ENCODE measurements at places on chromosomes 11 and 22. TPM values are rescaled to one million over a fixed set of nuclear protein-coding genes. Genes with fewer than 3 reads are reported as not detected.

GRCh38 chr11:94749369-94749768 is 18.8 kb upstream of the AMOTL1 start:
- no peak overlapping the region for H3K4me3 ChIP-seq
- peaks cover 3% of the 10 kb centered on the region for H3K27me3 ChIP-seq
- no peak for DNase-seq
- H3K36me3 ChIP-seq: no peaks in the 10 kb centered on the region

GRCh38 chr22:38271927-38272372 is 860 bp downstream of the TMEM184B start:
- DNase-seq: no peak
- H3K4me3 ChIP-seq: peak overlapping the region; percentile 92
- H3K4me1 ChIP-seq: peaks cover 37% of the 10 kb centered on the region
- H3K27me3 ChIP-seq: peaks cover 11% of the 10 kb centered on the region
- no peaks in the 10 kb centered on the region for H3K36me3 ChIP-seq

DNA sequence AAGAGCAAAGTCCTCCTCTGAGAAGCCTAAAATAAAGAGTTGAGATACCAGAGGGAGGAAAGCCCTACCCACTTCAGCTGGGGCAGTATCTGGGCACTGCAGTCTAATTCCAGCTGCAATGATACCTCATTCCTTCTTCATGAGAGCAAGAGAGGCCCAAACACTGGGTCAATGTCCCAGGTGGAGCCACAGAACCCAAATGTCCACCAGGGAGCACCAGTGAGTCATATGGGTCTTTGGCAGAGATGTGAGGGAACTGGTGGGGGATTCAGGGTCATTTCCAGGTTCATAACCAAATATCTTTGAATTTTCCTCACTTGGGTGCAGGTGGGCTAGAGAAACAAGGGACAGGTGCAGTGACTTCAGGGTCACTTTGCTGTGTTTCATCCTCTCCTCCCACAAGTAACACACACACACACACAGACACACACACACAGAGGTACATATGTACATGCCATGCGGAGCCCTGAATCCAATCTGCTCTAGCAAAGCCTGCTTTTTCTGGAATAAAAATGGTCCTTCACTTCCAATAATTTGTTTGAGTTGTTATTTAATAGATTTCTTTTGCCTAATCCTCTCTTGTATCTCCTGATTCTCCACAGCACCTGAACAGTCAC is 585.4 kb downstream of the SOX6 start:
- peaks cover 4% of the 10 kb centered on the region for H3K27me3 ChIP-seq
- H3K27ac ChIP-seq: no peak overlapping the region
- no peaks in the 10 kb centered on the region for H3K36me3 ChIP-seq
- no peak overlapping the region for H3K4me3 ChIP-seq

GRCh38 chr11:225734-226453 is 10.2 kb downstream of the SIRT3 start:
- H3K27ac ChIP-seq: peak overlapping the region; percentile 66
- H3K4me3 ChIP-seq: peak overlapping the region; percentile 16
- no peak for DNase-seq
- H3K36me3 ChIP-seq: no peaks in the 10 kb centered on the region
- H3K4me1 ChIP-seq: peaks cover 9% of the 10 kb centered on the region

KRTAP5-1 gene
- total RNA-seq: not detected

- no peaks in the 10 kb centered on the region for H3K36me3 ChIP-seq
- H3K4me1 ChIP-seq: no peaks in the 10 kb centered on the region
Observed at GRCh38 chr11:5625281-5625680, 480 bp downstream of the TRIM34 start.

DNA sequence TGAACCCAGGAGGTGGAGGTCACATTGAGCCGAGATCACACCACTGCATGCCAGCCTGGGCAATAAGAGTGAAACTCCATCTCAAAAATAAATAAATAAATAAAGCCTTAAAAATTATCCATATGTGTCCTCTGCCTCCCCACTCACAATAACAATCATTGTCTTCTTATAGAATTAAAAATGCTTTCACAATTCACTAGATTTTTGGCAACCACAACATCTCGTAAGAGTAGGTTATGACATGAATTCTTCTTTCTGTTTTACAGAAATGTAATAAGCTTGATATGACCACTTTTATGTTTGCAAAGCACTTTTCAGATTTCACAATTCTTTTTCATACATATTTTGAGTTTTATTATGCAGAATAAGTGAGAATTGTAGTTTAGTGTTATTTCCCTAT is 54.5 kb upstream of the HSPA8 start:
- DNase-seq: no peak
- H3K27me3 ChIP-seq: no peaks in the 10 kb centered on the region
- no peak overlapping the region for H3K27ac ChIP-seq
- H3K4me1 ChIP-seq: peaks cover 7% of the 10 kb centered on the region
- H3K4me3 ChIP-seq: no peak overlapping the region
- H3K36me3 ChIP-seq: peaks cover 7% of the 10 kb centered on the region

GRCh38 chr22:26054841-26055605 is 114.2 kb upstream of the SEZ6L start:
- peaks cover 2% of the 10 kb centered on the region for H3K27me3 ChIP-seq
- no peak overlapping the region for H3K4me3 ChIP-seq
- no peaks in the 10 kb centered on the region for H3K36me3 ChIP-seq
- DNase-seq: no peak

- H3K4me1 ChIP-seq: peaks cover 21% of the 10 kb centered on the region
- no peak for DNase-seq
- H3K36me3 ChIP-seq: no peaks in the 10 kb centered on the region
- peaks cover 5% of the 10 kb centered on the region for H3K27me3 ChIP-seq
- peak overlapping the region; percentile 10 for H3K4me3 ChIP-seq
- no peak overlapping the region for H3K27ac ChIP-seq
Observed at GRCh38 chr11:128745311-128746136, 51.7 kb downstream of the FLI1 start.

- no peaks in the 10 kb centered on the region for H3K27me3 ChIP-seq
- no peak within 1 kb of the TSS for H3K27ac ChIP-seq
- H3K4me1 ChIP-seq: peaks cover 9% of the 10 kb centered on the region
- peak; percentile 16 for DNase-seq
- no peaks in the 10 kb centered on the region for H3K36me3 ChIP-seq
Observed at GRCh38 chr11:85685820-85686459, at the start of gene CCDC89. Gene CCDC89, minus strand, starts transcription at chr11:85686195. Its CDS starts 65 bp downstream, at chr11:85686130.

FEN1 gene
- 15.2 TPM for total RNA-seq

DNA sequence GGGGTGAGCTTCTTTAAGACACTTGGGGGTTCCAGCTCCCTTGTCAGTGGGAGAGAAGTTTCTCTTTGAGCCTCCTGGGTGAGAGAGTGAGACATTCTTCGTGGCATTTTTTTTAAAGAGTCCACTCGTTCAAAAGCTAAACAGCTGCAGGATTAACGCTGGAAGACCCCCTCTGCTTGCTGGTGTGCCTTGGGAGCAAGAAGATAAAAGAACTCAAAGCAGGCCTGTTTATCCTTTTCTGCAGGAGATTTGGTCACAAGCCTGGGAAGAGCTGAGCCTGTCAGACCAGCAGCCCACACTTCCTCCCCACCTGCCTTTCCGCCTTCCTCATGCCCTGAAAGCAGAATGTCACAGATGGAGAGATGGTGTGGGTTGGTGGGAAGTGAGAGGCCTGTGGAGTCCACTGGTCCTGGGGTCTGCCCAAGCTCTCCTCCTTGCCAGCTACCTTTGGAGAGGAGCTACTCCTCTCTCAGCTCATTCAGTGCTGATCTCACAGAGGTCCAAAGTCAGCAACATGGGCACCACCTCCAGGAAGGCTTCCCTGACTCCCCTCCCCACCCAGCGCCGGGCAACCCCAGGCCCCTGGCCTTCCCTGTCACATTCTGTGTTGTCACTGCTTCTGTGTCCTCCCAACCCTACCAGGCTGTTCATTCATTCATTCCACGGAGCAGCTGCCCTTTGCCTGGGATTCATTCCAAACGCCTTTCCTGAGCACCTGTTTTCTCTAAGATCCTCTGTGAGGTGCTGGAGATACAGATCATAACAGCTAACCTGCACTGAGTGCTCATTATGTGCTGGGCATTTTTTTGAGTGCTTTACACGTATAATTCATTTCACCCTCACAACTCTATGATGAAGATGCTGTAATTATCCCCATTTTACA is 6.7 kb downstream of the GDPD5 start:
- H3K4me1 ChIP-seq: peaks cover 6% of the 10 kb centered on the region
- no peak overlapping the region for H3K4me3 ChIP-seq
- no peak overlapping the region for H3K27ac ChIP-seq

- H3K4me3 ChIP-seq: peak overlapping the region; percentile 75
- no peak overlapping the region for H3K27ac ChIP-seq
- H3K4me1 ChIP-seq: peaks cover 13% of the 10 kb centered on the region
- no peak for DNase-seq
- H3K27me3 ChIP-seq: peaks cover 16% of the 10 kb centered on the region
Observed at GRCh38 chr11:94401773-94402265, 600 bp upstream of the GPR83 start.

- peaks cover 20% of the 10 kb centered on the region for H3K4me1 ChIP-seq
- no peak overlapping the region for H3K27ac ChIP-seq
- no peaks in the 10 kb centered on the region for H3K36me3 ChIP-seq
- DNase-seq: no peak
Observed at GRCh38 chr22:43008921-43009320, 6.0 kb downstream of the PACSIN2 start.

DNA sequence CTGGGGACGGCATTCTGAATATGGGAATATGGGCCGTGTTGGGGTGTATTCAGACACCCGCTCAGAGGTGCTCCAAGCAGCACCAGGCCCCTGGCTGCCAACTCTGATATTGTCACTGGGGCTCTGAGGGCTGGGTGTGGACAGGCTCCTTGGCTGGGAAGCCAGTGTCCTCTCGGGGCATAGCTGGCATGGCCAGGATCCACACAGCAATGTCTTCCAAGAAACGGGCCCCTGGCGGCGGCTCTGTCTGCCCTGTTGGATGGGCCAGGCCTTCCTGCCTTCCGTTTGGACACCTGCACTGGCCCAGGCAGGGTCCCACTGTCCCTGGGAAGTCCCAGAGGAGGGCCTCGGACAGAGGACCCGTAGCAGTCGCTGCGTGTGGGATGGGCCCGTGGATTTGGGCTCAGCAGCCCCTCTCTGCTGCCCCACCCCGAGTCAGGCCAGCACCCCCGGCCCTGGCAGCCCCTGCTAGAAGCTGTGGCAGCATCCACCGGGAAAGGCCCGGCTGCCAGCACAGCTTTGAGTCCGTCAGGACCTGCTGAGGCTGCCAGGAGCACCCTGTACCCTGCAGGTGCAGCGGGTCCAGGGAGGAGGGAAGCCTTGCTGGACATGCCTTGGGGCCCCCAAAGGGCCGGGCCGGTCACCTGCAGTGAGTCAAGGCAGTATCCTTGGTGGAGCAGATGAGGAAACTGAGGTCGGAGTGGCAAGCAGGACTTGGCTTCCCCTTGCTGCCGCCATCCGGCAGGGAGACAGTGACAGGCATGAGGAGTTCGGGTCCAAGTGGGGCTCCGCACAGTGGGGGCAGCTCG is 4.1 kb downstream of the PANX2 start:
- H3K4me3 ChIP-seq: no peak overlapping the region
- H3K36me3 ChIP-seq: no peaks in the 10 kb centered on the region
- H3K4me1 ChIP-seq: peaks cover 4% of the 10 kb centered on the region
- peaks cover 7% of the 10 kb centered on the region for H3K27me3 ChIP-seq

- peaks cover 32% of the 10 kb centered on the region for H3K4me1 ChIP-seq
- no peak for DNase-seq
- H3K36me3 ChIP-seq: peaks cover 9% of the 10 kb centered on the region
- peak overlapping the region; percentile 77 for H3K27ac ChIP-seq
Observed at GRCh38 chr11:61526956-61527731, 18.6 kb downstream of the LRRC10B start.

GLYAT gene
- total RNA-seq: not detected

PKP3 gene
- not detected for total RNA-seq

MYOD1 gene
- total RNA-seq: not detected

- no peaks in the 10 kb centered on the region for H3K4me1 ChIP-seq
- DNase-seq: no peak
- no peak overlapping the region for H3K4me3 ChIP-seq
- no peak overlapping the region for H3K27ac ChIP-seq
- H3K36me3 ChIP-seq: no peaks in the 10 kb centered on the region
Observed at GRCh38 chr11:124233376-124233775, 7.5 kb upstream of the OR8G1 start.

- no peak for DNase-seq
- no peak overlapping the region for H3K4me3 ChIP-seq
- H3K36me3 ChIP-seq: no peaks in the 10 kb centered on the region
- H3K27me3 ChIP-seq: no peaks in the 10 kb centered on the region
Observed at GRCh38 chr22:35821654-35822053, 104.0 kb downstream of the APOL5 start.

- no peak for DNase-seq
- H3K27me3 ChIP-seq: no peaks in the 10 kb centered on the region
- no peak overlapping the region for H3K4me3 ChIP-seq
- no peaks in the 10 kb centered on the region for H3K4me1 ChIP-seq
- H3K36me3 ChIP-seq: no peaks in the 10 kb centered on the region
Observed at GRCh38 chr11:19879307-19880087, 166.9 kb downstream of the NAV2 start.

DNA sequence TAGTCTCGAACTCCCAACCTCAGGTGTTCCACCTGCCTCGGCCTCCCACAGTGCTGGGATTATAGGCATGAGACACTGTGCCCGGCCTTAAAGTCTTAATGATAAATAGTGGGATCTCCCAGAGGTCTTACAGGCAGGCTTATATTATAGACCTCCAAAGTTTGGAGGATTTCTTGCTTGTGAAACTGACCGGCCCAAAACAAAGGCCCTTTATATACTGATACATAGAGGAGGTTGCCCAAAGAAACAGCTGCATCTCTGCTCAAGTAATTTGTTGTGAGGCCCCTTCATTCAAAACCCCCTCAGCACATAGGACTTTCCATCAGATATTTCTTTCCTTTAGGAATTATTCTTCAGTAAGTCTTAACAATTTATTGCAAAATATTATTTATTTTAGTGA is 27.4 kb upstream of the RDX start:
- H3K4me3 ChIP-seq: no peak overlapping the region
- no peaks in the 10 kb centered on the region for H3K4me1 ChIP-seq
- H3K27me3 ChIP-seq: no peaks in the 10 kb centered on the region
- H3K27ac ChIP-seq: no peak overlapping the region
- H3K36me3 ChIP-seq: peaks cover 9% of the 10 kb centered on the region

- H3K4me1 ChIP-seq: peaks cover 16% of the 10 kb centered on the region
- H3K36me3 ChIP-seq: no peaks in the 10 kb centered on the region
- H3K27ac ChIP-seq: no peak overlapping the region
- peaks cover 15% of the 10 kb centered on the region for H3K27me3 ChIP-seq
- peak overlapping the region; percentile 54 for H3K4me3 ChIP-seq
Observed at GRCh38 chr11:76153571-76153923, 52.8 kb downstream of the WNT11 start.

DNA sequence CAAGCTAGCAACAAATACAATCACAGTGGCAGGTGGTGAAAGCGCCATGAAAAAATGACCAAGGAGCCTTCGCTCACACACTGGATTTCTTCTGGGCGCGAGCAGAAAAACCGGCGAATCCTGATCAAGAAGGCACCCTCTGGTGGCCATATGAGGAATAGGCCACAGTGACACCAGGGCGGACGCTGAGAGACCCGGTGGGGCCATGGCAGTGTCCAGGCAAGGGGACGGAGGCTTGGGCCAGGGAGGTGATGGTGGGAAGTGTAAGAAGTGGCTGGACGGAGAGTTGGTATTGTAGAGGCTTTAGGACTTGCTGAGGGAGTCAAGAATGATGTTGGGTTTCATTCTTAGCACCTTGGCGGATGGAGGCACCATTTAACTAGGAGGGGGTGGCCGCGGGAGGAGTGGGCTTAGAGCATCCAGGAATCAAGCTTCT is 16.9 kb upstream of the RAC2 start:
- peak; percentile 75 for DNase-seq
- H3K4me3 ChIP-seq: no peak overlapping the region
- no peaks in the 10 kb centered on the region for H3K36me3 ChIP-seq
- peaks cover 26% of the 10 kb centered on the region for H3K4me1 ChIP-seq

DEPDC5 gene
- 32.0 TPM for total RNA-seq

ANKK1 gene
- total RNA-seq: not detected

GRCh38 chr11:8093931-8094575 is 13.0 kb downstream of the TUB start:
- peaks cover 7% of the 10 kb centered on the region for H3K4me1 ChIP-seq
- peaks cover 18% of the 10 kb centered on the region for H3K27me3 ChIP-seq
- DNase-seq: no peak
- peaks cover 5% of the 10 kb centered on the region for H3K36me3 ChIP-seq
- no peak overlapping the region for H3K4me3 ChIP-seq
- no peak overlapping the region for H3K27ac ChIP-seq

Measured in glutamatergic neuron (in vitro differentiated cells).